Heart right ventricle (tissue), 16 donors: ENCODE measurements at places on chromosomes 2 and 18.
A peak's percentile ranks its signal among the peaks of the same experiment; 100 is the strongest.

DNA sequence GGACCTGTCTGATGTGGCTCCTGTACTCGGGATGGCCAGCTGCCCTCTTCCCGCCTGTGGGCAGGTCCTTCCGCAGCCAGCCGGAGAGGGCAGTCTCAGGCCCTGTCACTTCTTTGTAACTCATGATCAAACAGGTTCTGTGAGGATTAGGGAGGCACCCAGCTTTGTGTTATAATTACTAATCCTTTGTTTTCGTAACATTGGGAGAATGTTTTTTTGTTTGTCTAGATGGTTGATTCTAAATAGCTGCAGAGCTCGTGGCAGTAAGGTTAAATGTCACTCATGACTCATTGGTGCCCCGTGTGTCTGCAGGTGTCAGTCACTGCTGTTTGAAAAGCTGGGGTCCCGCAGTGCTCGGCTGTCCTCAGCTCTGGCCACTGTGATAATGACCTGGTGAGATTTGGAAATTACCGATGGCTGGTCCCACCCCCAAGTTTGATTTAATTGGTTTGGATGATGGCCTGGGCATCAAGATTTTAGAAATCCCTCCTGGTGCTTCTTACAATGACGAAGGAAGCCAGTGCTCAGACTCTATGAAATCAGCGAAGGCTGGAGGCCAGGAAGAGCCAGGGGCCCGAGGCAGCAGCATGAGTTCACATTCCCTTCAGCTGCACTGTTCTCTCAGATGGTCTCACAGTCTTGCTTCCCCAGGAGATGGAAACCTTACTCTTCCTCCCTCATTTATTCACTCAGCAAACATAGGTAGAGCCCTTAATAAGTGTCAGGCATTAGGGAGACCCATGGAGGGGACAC, 172.8 kb downstream of the VAPA start:
- no peak for DNase-seq

DNA sequence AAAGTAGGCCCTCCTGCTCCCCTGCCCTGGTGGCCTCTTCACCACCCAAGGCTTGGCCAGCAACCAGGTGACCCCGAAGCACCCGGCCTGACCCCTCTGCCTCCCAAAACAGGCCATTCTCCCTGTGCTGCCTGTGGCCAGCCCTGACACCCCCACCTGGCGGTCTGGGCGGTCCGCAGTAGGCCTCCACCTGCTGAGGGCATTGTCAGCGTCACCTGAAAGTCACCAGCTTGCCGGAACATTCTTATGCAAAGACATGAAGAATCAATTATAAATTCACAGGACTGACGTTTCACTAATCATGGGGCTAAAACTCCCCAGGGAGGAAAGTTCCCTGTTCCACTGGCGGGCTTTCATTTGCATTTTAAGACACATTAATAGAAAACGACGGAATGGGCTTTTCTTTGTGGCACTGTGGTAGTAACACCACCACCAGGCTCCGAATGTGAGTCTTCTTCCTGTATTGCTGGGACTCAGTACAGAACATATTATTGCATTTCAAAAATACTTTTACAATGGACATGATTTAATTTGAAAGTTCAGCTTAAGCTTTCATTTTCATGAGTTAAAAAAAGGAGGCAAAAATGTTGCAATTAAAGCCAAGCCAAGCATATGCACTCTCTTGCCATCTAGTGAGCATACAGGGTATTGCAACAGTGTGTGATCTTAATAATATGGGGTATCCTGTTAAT, 57.4 kb downstream of the ADI1 start:
- peak; percentile 50 for DNase-seq

GRCh38 chr18:12585218-12585617, 72.7 kb downstream of the SPIRE1 start:
- no peak for DNase-seq

GRCh38 chr2:241011751-241012510, 13.5 kb downstream of the SNED1 start:
- no peak for DNase-seq

GRCh38 chr18:49520661-49521145, 33.7 kb upstream of the C18orf32 start:
- no peak for DNase-seq

GRCh38 chr2:201532686-201533304, 81.3 kb downstream of the STRADB start:
- no peak for DNase-seq

GRCh38 chr2:159808032-159808425, 10.0 kb upstream of the CD302 start:
- DNase-seq = no peak
